Kasumi-1 (cell line): ENCODE measurements at places on chromosomes 3 and 15.
A peak's percentile ranks its signal among the peaks of the same experiment; 100 is the strongest.

- no peak for DNase-seq
Measured at GRCh38 chr3:48662753-48663488, at the start of gene CELSR3. CELSR3 (minus strand) TSS chr3:48662886; CDS start chr3:48662634, 252 bp downstream.

- DNase-seq = no peak
Measured at GRCh38 chr3:58540176-58540858, 3.3 kb upstream of the ACOX2 start.

- DNase-seq = no peak
Measured at GRCh38 chr3:141384157-141384556, 15.9 kb downstream of the ZBTB38 start.

DNA sequence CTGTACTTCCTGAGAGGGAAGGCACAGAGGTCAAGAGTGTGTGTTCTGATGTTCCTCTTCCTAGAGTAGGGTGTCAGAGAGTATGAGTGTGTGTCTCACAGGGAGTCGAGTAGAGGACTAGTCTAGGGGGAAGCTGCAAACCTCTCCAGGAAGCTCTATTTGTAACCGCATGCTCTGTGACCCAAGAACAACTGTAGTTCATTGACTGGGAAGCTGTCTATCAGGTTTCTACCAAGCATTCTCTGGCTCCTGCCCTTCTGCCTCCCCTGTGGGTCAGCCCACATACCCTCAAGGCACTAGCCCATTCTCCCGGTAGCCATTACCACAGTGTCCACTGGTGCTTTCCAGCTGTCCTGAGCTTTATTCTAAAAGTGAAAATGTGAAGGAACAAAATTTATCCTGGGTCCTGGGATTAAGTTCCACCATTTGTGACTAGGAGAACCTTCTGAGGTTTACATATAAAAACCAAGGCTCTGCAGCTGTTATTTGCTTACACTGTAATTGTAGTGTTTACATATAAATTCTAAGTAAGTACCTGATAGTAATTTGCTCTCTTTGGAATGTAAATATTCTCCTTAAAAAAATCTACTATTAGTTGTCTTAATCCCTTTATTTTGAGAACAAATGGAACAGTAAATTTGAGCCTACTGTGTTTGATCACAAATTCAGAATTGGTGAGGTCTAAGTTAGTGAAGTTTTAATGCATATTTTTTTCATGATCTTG is 40.7 kb downstream of the MYRIP start:
- peak; percentile 94 for DNase-seq

- no peak for DNase-seq
Measured at GRCh38 chr3:113255100-113255853, 43.9 kb downstream of the BOC start.
